ENCODE measurements at places on chromosomes 2 and 18.

DNA sequence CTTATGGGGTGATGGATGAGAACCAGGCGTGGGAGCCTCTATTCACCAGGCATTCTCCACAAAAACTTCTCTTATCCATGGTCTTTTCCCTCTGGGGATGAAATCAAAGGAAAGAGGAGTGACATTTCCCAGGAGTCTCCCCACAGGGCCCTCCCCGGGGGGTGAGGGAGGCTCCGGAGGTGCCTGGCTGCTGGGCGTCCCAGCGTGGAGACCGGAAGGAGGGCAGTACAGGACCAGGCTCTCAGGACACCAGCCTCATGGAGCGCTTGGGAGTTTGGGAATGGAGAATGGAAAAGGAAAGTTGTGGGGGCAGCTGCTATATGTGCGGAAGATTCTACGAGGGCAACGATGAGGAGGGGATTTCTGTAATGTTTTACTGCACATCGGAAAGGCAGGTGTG lies 22.1 kb downstream of the CIB4 start:
- DNase-seq: no peak

- no peak for DNase-seq
Measured at GRCh38 chr2:142580691-142581090, 296.8 kb upstream of the KYNU start.

- DNase-seq: peak; percentile 21
Measured at GRCh38 chr2:94874277-94874997, 3.2 kb downstream of the TEKT4 start.

DNA sequence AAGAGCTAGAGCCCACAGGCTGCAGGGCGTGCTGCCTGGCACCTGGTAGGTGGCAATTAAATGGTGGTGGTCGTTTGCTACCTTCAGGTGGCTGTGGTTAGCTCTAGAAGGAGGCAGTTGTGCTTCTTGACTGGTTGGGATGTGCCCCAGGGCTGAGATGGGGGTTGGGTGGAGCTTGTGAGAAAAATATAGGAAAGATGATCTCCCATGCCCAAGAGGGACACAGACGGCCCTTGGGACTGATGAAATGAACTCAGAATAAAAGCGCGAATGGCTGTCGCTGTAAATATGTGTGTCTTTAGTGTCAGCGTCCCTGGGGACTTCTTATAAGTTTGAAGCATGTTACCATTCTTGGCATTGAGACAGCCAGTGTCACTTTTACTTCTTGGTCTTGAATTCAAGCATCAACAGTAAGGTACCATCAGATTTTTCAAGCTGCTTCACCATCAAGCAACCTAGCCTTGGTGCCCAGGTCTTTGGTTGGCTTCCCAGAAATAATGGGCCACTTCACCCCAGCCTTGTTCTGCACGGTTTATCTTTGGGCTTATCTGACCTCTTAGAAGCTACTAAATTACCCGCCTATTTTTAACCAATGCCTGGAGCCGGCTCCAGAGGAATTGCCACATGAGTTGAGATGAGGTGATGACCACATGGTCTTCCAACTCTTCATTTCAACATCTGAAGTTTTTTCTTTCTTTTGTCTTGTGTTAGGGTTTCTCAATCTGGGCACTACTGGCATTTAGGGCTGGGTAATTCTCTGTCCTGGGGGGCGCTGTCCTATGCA lies 11.9 kb downstream of the LRRFIP1 start:
- DNase-seq: no peak

- DNase-seq: no peak
Measured at GRCh38 chr2:70785137-70785911, 5.1 kb downstream of the FIGLA start.

DNA sequence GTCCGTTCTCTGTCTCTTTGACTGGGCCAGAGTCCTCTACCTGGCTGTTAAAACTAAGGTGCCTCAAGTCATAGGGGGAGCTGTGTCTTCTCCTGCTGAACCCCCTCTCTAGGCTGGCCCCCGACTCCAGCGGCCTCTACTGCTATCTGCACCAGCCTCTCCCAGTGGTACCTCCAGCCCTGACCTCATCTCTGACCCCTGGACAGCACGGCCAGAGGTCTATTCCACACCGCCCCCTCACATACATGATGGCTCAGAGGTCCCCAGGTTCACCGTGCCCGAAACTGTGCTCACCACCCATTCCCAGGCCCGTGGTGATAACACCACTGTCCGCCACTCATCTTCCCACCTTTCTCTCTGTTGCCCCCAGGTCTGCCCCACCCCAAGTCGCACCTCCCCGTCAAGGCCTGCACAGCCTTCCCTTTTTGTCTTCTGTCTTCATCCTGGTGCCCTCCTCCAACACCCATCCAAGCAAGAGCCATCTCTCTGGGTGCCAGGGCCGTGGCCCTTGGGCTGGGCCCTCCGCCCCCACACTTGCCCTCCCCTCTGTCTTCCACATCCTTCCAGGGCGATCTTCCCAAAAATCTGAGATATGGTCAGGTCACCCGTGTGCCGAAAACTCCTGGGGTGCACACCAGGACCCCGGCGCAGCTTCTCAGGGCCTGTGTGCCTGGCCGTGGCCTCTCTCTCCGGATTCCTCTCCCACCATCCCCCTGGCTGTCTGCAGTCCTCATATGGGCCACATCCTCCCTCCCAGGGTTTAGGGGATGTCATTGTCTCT lies 134.4 kb upstream of the ID2 start:
- no peak for DNase-seq

DNA sequence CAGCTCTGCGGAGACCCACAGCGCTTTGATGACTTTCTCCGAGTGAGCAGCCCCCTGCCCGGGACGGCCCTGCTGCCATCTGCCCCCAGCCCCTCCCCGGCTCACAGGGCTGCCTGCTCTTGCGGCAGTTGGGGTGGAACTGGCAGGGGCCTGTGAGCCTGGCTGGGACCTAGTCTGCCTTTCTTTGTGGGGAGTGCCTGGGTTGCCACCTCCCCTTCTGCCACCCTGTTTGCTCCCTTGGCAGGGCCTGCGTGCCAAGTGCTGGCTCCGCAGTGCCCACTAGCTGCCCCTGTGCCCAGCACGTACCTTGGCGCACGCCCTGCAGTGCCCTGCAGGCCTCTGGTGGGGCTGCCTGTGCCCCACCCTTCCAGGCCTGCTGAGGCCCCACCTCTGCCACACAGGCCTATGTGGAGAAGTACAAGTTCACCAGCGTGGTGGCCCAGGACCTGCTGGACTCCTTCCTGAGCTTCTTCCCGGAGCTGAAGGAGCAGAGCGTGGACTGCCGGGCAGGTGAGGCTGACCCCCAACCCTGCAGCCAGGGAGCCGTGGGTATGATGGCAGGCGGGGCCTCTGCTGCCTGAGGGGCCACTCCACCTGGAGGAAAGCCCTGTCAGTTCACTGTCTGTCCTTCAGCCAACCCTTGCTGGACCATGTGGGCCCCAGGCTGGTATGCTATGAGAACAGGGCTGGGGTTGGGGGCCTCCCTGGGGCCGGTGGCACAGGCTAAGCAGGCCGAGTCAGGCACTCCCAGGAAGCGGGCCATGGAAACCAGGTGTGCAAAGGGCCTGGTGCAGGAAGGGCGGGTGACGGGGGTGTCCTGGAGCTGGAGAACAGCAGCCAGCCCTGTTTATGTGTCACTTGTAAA lies 7.0 kb downstream of the RNPEPL1 start:
- no peak for DNase-seq

- DNase-seq: no peak
Measured at GRCh38 chr2:219997341-219997851, 370.0 kb downstream of the SLC4A3 start.

GRCh38 chr2:45974056-45974455 lies 322.6 kb downstream of the PRKCE start:
- DNase-seq: no peak

GRCh38 chr2:223465793-223466192 lies 136.4 kb downstream of the SCG2 start:
- no peak for DNase-seq

- DNase-seq: no peak
Measured at GRCh38 chr2:228082571-228082970, 98.9 kb downstream of the SPHKAP start.

DNA sequence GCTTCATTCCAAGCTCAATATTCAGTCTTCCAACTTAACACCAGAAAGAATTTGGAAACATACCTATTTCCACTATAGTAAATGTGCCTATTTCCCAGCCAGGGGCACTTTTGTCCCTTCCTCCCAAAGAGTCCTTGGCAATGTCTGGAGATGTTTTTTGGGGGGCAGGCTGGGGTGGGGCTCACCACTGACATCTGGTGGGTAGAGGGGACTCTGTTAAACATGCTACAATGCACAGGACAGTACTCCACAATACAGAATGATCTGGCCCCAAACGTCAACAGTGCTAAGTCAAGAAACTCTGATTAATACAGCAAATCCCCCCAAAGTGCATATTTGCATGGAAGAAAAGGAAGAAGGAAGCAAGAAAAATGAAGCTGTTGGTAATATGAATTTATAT lies 61.7 kb downstream of the SMIM21 start:
- no peak for DNase-seq

All from activated CD8-positive, alpha-beta memory T cell treated with anti-CD3 and anti-CD28 coated beads for 1 hour (primary cell).